ENCODE measurements at places on chromosomes 2 and 18. TPM values are rescaled to one million over a fixed set of nuclear protein-coding genes. Genes with fewer than 3 reads are reported as not detected.

Gene ZSWIM2
- not detected for polyA plus RNA-seq

Gene RMND5A
- polyA plus RNA-seq: 63.9 TPM

Gene ANKRD30B
- polyA plus RNA-seq: 0.16 TPM

Gene CNDP1
- polyA plus RNA-seq: 1.2 TPM

Gene MOCOS
- polyA plus RNA-seq: 1.7 TPM

Gene CNTNAP5
- polyA plus RNA-seq: not detected

Gene CFAP65
- 0.40 TPM for polyA plus RNA-seq

Gene CD207
- polyA plus RNA-seq: 0.18 TPM

Gene RGPD4
- not detected for polyA plus RNA-seq

Gene SMAD4
- polyA plus RNA-seq: 182 TPM

Gene GPR17
- polyA plus RNA-seq: 0.53 TPM

Gene NTSR2
- not detected for polyA plus RNA-seq

Gene PTH2R
- 36.6 TPM for polyA plus RNA-seq

GRCh38 chr2:219388907-219389156 lies 1.1 kb upstream of the DNPEP start:
- no peak for DNase-seq

DNA sequence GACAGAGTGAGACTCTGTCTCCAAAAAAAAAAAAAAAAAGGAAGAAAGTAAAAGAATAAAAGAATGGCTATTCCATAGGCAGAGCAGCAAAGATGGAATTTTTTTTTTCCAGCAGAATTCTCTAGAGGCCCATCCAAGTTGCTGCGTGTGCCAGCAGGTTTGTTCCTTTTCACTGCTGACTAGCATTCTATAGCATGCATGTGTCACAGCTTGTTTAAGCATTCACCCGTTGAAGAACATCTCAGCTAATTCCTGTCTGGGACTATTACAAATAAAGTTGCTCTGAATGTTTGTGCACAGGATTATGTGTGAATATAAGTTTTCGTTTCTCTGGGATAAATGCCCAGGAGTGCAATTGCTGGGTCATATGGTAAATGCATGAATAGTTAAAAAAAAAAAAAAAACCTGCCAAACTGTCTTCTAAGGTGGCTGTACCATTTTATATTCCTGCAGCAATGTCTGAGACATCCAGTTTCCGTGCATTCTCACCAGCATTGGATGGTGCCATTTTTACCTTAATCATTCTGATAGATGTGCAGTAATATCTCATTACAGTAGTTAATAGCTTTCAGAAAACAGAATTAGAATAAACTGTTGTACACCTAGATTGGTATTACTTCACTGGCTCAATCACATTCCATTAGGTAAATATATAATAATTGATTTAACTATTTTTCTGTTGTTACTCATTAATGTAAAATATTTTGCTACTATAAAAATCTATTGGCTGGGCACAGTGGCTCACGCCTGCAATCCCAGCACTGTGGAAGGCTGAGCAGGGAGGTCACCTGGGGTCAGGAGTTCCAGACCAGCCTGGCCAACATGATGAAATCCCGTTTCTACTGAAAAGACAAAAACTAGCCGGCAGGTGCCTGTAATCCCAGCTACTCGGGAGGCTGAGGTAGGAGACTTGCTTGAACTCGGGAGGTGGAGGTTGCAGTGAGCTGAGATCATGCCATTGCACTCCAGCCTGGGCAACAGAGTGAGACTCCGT lies 47.5 kb upstream of the ASAP2 start:
- no peak for DNase-seq

DNA sequence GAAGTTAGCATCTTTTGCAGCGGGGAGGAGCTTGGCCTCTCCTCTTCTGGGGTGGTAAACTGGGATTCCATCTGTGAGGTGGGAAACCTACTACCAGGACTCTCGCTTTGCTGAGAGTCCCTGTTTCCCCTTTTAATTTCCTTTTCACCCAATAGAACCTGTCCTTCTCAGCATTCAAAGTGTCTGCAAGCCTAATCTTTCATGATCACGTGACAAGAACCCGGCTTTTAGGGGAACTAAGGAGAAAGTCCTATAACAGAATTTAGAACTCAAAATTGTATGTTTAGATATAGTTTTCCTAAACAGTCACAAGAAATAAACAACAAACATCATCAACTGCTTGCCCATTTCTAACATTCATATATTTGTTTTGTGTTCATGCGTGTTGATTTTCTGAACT lies 103.6 kb upstream of the CDH19 start:
- DNase-seq: no peak

- DNase-seq: no peak
Measured at GRCh38 chr2:42117923-42118753, 51.0 kb upstream of the EML4 start.

- DNase-seq: no peak
Measured at GRCh38 chr2:31294196-31294595, 60.2 kb downstream of the EHD3 start.

- no peak for DNase-seq
Measured at GRCh38 chr2:77521931-77522470, at the start of gene LRRTM4. TSS of gene LRRTM4 (minus strand) at chr2:77522376.

DNA sequence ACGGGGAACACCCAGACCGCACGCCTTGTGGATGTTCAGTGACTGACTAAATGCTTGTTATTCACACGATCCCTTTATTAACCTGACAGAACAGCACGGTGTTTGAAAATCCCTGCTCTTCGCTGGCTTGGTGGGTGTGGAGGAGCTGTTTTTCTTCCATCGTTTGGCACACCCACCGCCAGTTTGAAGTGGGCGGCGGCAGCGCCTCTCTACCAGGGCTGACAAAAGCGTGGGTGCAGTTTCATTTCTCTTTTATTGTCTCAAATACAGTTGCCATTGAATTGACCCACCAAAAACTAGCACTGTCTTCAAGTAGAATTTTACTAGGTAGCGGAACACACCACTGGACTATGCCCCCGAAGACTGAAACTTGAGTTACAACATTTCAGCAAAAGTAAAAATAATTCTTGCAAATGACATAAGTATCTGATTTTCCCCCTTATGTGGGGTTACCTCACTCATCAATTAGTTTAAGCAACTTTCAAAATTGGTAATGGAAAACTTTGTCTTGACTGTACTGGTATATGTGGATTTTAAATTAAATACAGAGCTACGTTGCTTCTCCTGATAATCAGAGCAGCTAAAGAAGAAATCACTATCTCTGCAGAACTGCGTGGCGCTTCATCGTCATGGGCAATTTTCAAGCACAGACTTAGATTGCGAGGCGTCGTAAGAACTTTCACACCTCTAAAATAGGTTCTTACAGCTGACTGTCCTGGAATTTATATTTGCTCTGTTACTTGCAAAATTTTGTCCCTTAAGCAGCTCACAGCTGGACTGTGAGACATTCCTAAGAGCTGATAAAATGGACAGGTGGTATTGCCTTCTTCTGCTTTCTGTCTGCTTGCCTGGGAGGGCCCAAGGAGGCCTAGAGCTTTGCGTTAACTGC lies 60.9 kb downstream of the LDLRAD4 start:
- DNase-seq: no peak

DNA sequence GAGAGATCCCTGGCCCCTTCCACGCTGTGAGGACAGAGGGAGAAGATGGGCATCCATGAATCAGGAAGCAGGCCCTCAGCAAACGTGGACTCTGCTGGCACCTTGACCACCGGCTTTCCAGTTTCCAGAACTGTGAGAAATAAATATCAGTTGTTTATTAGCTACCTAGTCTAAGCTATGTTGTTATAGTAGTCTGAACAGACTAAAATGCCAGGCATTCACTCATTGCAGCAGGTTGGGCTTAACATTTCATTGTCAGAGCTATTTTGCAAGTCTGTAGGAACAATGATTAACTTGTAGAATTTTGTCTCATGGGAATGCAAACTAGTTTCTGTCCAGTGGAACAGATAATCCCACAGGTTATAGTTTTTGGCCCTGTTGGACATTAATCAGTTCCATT lies 24.8 kb upstream of the TBC1D8 start:
- no peak for DNase-seq

DNA sequence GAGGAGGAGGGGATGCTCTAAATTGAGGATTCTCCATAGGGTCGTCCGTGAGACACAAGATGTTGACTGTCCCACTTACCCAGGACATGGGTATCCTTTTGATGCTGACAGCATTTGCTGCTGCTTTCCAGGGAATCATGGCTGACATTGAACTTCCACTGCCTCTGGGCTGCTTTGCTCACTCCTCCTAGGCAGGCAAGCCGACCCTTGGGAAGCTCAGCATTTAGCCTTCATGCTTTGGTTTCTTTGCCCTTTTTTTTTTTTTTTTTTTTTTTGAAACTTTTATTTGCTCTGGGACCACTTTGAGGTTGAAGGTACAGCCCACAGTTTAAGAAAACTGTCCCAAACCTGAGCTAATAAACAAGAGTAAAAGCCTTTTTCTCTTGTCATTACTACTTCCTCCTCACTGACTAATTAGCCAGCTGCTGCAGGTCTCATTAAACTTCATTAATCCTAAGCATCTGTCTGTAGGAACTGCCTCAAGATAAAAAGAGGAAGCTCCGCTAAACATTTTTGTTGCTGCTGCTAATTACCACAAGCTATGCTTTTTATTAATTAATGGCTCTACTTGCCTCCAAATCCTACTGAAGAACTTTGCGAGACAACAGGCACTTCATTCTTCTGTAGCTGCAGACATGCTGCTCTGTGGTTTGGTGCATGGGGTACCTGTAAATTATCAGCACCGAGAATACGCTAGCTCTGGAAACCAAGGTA lies 125.4 kb downstream of the SPTBN1 start:
- no peak for DNase-seq

DNA sequence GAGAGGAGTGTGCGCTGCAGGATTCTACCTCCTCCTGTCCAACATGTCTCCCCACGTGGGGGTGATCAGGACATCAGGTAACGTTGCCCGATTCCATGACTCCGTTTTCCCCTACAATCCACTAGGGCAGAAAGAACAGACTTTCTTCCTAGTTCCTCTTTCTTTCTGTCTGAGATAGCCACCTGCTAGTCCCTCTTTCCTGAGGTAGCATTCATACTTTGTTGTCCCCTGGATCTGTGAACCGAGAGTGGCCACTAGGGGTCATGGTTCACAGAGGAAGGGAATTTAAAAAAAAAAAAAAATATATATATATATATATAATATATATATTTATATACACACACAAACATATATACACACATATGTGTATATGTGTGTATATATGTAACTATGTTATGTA lies 210.0 kb upstream of the ZNF521 start:
- no peak for DNase-seq

GRCh38 chr2:36965206-36965605 lies 1.1 kb downstream of the STRN start:
- no peak for DNase-seq

- DNase-seq: no peak
Measured at GRCh38 chr18:9716780-9717563, 8.9 kb downstream of the RAB31 start.

DNA sequence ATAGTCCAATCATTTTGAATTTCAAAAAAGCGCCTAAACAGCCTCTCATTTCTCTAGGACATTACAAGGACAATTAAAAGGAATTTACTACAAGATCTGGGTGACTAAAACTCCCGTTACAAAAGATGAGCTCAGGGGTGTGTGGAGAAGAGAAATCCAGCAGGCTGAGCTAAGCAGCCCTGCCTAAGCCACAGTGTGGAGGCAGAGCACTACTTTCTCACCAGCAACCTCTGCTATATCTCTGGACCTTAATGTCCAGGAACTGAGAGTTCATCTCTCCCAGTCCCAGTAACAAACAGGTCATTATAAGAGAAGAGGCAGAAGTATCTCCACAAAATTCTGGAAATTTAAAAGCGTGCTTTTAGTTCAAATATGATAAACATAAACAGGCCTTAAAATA lies 18.9 kb upstream of the ANKRD62 start:
- no peak for DNase-seq

DNA sequence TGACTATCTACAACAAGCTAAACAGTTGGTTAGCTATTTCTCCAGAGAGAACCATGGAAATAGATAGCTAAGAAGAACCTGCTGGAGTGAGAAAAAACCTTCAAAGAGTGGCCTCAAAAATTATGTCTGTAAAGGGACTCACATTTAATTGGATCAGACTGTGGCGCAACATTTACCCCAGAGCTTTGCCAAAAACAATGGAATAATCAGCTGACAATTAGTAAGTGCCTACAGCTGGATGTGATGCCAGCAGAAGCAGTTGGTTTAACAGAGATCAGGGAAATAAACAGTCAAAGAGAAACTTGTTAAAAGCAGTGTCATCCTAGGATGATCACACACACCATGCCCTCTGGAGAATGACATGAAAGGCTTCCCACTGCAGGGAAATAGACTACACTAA lies 310.7 kb downstream of the CLIP4 start:
- DNase-seq: no peak

DNA sequence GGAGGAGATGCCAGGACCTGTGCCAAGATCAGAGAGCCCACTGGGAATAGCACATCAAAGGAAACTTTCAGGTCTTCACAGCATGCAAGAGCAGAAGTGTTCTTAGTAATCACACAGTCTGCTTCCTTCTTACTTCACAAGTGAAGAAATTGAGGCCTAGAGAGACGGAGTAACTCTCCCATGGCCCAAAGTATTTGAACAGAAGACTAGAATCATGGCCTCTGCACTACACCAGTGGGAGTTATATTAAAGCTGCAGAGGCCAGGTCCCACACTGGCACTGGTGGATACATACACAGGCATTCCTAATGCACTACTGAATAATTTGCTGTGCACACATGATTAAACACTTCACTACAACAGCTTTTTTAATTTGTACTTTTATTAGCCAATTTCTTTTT lies 107.6 kb upstream of the RMP24 start:
- DNase-seq: no peak

- DNase-seq: no peak
Measured at GRCh38 chr2:237943395-237944094, 23.3 kb upstream of the UBE2F start.

GRCh38 chr2:23615216-23616020 lies 230.4 kb downstream of the KLHL29 start:
- DNase-seq: no peak

GRCh38 chr2:227674485-227674884 lies 7.9 kb downstream of the SCYGR5 start:
- DNase-seq: no peak

DNA sequence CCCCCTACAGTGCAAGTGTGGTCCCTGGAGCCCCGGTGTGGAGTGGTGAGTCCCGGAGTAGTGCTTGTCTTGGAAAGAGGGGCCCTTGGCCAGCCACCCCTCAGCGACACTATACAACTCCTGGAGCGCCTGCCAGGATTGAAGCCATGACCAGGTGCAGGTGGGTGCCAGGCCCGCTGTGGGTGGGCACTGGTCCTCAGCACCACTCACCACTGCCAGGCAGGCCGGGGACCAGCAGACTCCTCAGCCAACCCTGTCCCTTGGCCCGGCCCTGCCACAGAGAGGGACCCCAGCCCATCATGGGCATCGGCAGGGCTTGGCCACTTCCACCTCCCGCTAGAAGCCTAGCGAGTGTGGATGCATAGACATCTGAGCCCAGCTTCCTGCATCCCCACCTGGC lies 42.2 kb downstream of the STK25 start:
- no peak for DNase-seq

DNA sequence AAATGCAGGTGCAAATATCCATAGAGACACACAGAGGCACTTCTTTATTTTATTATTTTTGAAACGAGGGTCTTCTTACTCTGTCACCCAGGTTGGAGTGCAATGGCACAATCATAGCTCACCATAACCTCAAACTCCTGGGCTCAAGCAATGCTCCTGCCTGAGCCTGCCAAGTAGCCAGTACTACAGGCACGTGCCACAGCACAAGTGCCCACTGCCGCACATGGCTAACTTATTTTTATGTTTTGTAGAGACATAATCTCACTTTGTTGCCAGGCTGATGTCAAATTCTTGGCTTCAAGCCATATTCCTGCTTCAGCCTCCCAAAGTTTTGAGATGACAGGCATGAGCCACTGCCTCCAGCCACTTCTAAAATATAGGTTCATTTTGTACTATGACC lies 537.6 kb downstream of the THSD7B start:
- DNase-seq: no peak

All from right renal cortex interstitium (tissue), 3 donors.